Hippocampal formation (tissue), 2 donors: ENCODE measurements at places on chromosomes 2 and 18.

- no peak for DNase-seq
These were observed 228.1 kb upstream of the TRIB2 start for GRCh38 chr2:12488352-12489318.

GRCh38 chr2:86011449-86011941 is 94.2 kb downstream of the POLR1A start:
- no peak for DNase-seq

DNA sequence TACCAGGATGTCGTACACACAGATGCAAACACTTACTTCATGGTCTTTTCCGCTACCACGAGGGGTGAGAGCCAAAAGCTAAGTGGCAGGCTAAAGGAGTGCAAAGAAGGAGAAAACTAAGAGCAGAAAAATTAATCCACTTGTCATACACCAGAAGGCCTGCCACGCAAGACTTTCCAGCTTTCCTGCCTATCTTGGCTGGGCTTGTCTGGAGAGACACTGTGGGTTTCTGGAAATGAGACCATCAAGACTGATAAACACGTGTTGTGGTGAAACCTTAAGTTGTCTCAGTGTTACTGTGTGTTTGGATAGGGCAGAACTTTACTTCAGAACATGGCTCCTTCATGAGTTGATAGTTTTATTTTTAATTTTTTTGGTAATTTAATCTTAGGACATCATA is 175.6 kb downstream of the FMNL2 start:
- DNase-seq, result no peak

GRCh38 chr18:46953195-46953594 is 35.8 kb downstream of the KATNAL2 start:
- DNase-seq, result no peak

GRCh38 chr2:7097353-7097895 is 180.2 kb downstream of the RNF144A start:
- peak; percentile 45 for DNase-seq

DNA sequence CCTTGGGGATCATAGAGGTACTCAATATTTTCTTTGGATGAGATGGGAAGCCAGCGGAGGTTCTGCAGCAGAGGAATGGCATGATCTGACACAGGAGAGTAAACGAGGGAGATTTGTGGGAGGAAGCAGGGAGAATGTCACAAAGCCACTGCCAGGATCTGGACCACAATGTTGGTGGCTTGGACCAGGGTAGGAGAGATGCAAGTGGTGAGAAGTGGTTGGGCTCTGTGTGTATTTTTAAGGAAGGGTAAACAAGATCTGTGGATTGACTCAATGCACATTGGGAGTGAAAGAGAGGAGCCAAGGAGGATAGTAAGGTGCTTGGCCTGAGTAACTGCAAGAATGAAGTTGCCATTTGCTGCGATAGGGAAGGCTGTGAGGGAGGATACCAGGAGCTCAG is 10.5 kb upstream of the SMIM21 start:
- DNase-seq, result no peak

DNA sequence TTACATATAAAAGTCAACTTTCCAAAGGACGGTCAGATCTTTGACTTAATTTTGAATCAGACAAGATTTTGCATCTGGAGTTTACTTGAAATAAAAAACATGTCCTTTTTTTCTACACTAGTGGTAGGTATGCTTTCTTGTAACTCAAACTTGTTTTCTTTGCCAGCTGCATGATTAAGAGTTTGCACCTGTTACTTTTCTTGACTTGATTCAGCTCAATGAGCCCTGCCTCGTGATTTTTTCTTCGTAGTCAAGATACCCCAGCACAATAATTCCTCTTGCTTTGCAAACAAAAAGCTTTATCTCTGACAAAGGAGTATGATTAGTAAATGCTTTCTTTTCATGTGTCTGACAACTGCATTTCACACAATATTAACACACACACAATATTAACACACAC is 82.3 kb downstream of the FBXO15 start:
- DNase-seq, result no peak
